ENCODE measurements at places on chromosomes 3 and 15.

DNA sequence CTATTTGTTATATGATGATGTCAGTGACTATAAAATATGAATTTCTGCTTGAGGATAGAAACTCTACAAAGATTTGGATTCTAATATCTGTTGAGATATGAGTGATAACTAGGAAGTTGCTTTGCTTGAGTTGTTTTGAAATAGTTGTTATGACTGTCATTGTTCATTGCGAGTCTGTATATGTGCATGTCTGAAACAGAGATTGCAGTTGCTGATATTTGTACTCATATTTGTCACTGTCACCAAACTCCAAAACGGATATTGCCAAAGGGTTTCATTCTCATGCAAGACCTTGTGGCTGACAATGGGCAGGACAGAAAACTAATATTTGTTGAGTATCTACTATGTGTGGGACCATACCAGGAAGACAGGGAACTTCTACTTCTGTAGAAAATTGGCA lies 240.2 kb downstream of the CD47 start:
- no peak for DNase-seq

- no peak for DNase-seq
Measured at GRCh38 chr3:139317660-139318430, 26.0 kb upstream of the MRPS22 start.

DNA sequence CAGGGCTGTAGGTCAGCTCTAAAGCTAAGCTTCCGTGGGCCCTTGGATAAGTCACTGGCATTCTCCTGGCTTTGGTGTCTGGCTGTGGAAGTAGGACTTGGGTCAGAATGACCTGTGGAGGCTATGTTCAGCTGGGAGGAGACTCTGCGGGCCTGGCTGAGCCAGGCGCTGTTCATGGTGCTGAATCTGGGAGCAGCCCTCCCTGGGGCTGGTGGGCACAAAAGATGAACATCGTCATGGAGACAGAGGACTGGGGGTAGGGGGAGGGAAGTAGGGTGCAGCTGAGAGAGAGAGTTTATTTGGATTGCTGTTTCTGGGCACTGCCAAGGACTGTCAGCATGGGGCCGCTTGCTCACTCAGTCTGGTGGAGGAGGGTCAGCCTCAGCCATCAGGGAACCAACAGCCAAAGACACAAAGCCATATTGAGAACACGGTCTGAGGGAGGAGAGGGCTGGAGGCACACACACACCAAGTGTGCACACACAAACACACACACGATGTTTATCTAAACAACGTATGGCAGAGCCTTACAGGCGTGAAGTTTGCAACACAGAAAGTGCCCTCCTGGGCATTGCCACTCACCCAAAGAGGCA lies 120.7 kb upstream of the LINGO1 start:
- no peak for DNase-seq

DNA sequence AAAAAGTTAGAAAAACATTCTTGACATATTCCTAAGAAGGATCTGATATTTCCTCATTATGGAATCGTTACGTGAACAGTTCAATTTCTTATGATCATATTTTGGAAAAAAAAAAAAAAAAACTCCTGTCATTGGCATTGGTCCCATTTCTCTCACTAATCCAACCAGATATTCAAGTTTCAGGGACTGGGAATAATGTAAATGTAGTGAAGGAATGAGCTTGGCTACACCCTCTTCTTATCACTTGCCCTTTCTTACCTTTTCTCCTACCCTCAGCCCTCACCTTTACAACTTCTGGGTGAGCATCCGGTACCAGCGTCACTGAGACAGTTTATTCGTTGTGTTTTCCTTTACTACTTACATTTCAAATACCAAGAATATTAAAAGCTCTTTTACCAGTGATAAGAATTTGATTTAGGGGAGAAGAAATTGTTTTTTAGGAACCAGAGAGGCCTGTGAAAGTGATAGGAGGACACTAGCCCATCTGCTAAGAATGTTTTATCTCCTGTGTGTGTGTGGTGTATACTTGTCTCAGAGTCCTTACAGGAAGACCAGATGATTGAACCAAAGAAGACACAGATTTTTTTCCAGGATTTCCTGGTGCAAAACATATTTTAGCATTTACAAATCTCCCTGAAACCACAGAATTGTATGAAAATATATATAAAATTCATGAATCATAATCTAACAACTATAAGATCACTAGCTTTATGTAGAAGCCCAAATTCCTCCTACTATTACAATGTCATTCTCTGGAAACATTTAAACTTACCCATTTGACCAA lies 946.7 kb downstream of the ZPLD1 start:
- no peak for DNase-seq

- DNase-seq = no peak
Measured at GRCh38 chr3:188915127-188915526, 256.6 kb upstream of the TPRG1 start.

Data from stimulated activated CD4-positive, alpha-beta T cell treated with anti-CD3 and anti-CD28 coated beads, Interleukin-12 subunit alpha, Interleukin-12 subunit beta, amount 100 ng/mL, for 4 hours (primary cell).